HCT116 (cell line): ENCODE measurements at places on chromosomes 16 and 17. TPM values are rescaled to one million over a fixed set of nuclear protein-coding genes. Genes with fewer than 3 reads are reported as not detected.
A peak's percentile ranks its signal among the peaks of the same experiment; 100 is the strongest.

HCRT gene
- total RNA-seq: not detected

CFAP52 gene
- not detected for total RNA-seq

HBA2 gene
- total RNA-seq: 3.0 TPM

GRCh38 chr16:4682084-4682591 is 11.2 kb upstream of the NUDT16L1 start:
- H3K4me1 ChIP-seq: no peaks in the 10 kb centered on the region
- no peaks in the 10 kb centered on the region for H3K27me3 ChIP-seq
- no peak overlapping the region for H3K4me3 ChIP-seq

DNA sequence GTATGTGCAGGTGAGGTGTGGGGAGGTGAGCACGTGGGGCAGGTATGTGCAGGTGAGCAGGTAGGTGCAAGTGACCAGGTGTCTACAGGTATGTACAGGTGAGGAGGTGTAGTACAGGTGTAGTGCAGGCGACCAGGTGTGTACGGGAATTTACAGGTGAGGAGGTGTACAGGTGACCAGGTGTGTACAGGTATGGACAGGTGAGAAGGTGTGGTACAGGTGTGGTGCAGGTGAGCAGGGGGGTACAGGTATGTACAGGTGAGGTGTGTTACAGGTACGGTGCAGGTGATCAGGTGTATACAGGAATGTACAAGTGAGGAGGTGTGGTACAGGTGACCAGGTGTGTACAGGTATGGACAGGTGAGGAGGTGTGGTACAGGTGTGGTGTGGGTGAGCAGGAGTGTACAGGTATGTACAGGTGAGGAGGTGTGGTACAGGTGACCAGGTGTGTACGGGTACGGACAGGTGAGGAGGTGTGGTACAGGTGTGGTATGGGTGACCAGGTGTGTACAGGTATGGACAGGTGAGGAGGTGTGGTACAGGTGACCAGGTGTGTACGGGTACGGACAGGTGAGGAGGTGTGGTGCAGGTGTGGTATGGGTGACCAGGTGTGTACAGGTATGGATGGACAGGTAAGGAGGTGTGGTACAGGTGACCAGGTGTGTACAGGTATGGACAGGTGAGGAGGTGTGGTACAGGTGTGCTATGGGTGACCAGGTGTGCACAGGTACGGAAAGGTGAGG is 12.8 kb upstream of the DBNDD1 start:
- H3K27ac ChIP-seq: no peak overlapping the region
- no peaks in the 10 kb centered on the region for H3K27me3 ChIP-seq
- H3K4me3 ChIP-seq: no peak overlapping the region
- no peaks in the 10 kb centered on the region for H3K4me1 ChIP-seq
- peaks cover 62% of the 10 kb centered on the region for H3K36me3 ChIP-seq
- no peak for DNase-seq

DNA sequence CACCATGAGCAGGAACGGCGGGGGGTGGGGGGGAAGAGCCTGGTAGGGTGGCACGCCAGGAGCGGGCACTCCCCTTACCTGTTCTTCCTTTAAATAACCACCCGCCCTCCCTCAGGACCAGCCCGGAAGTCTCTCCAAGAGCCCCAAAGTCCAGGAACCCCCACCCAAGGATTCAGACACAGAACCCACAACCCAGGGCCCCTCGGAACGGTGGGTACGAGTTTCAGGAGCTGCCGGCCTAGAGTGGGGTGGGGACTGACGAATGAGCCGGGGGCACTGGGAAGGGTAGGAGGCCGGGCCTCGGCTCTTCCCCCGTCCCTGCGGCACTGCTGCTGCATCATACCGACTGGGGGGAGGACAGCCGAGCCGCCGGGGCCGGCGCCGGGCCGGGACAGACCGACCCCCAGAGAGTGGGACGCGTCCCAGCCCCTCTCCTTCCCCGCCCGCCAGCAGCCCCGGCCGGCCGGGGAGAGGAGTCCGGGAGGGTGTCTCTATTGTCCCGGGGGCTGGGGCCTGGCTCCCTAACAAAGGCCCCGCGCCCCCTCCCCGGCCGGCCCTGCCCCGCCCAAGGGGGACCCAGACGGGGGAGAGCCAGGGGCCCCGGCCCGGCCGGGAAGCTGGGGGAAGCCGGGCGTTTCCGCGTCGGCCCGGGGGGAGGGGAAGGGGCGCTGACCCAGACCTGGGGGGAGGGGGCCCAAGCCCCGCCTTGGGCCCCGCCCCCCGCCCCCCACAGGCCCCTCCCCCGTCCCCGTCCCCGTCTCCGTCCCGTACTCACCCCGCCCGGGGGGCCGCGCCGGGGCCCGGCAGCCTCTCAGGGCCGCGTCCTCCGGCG is 747 bp downstream of the ATXN7L3 start:
- H3K36me3 ChIP-seq: peaks cover 28% of the 10 kb centered on the region
- H3K27me3 ChIP-seq: no peaks in the 10 kb centered on the region
- H3K27ac ChIP-seq: peak overlapping the region; percentile 98
- peaks cover 35% of the 10 kb centered on the region for H3K4me1 ChIP-seq
- DNase-seq: no peak
- H3K4me3 ChIP-seq: peak overlapping the region; percentile 81

GRCh38 chr17:9256751-9257629 is 235.7 kb downstream of the NTN1 start:
- H3K4me3 ChIP-seq: no peak overlapping the region
- H3K36me3 ChIP-seq: no peaks in the 10 kb centered on the region
- H3K4me1 ChIP-seq: no peaks in the 10 kb centered on the region
- H3K27ac ChIP-seq: no peak overlapping the region
- no peaks in the 10 kb centered on the region for H3K27me3 ChIP-seq

DNA sequence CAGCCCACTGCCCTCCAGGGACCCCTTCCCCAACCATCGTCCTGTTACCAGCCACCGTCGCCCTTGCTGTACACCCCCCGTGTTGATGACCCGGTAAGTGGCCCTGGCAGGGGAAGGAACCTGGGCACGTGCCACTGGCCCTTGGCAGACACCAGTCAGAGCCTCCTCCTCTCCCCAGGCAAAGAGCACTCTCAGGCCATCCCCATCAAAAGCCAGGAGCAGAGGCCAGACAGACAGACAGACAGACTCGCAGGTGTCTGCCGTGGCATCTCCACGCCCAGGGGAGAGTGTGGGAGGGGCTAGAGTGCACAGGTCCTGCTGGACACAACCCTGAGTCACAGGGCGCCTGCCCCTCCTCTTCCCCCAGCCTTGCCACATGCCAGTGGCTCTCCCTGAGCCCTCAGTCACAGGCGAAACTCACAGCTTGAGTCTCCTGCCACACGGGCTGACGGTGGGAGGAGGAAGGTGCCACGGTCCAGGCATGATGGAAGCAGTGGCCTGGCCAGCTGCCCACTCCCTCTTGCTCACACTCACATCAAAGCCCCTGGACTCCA is 7.8 kb downstream of the CLCN7 start:
- H3K27ac ChIP-seq: no peak overlapping the region
- H3K36me3 ChIP-seq: no peaks in the 10 kb centered on the region
- no peak overlapping the region for H3K4me3 ChIP-seq
- no peaks in the 10 kb centered on the region for H3K27me3 ChIP-seq
- no peak for DNase-seq

DNA sequence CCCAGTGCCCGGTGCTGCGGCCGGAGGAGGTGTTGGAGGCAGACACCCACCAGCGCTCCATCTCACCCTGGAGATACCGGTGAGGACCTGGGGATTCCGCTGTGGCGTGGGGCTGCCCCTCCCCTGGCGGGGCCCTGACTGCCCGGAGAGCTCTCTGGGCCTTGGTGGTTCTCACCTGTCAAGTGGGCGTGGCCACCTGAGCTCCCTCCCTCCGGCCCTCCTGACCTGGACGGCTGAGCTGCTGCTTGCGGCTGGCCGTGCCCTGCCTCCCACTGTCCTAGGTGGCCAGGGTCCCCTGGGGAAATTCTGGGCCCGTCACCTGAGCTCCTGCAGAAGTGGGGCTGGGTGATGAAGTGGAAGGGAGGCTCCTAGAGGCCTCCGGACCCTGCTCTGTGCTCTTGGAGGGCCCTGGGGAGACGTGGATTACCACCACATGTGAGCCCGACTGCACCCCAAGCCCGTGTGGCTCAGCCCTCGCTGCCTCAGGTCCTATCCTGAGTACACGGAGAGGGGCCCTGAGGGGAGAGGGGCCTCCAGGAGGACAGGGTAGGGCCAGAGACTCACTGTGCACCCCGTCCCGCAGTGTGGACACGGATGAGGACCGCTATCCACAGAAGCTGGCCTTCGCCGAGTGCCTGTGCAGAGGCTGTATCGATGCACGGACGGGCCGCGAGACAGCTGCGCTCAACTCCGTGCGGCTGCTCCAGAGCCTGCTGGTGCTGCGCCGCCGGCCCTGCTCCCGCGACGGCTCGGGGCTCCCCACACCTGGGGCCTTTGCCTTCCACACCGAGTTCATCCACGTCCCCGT is 1.1 kb downstream of the IL17C start:
- H3K27ac ChIP-seq: no peak overlapping the region; the same call in 1 of the 2 replicates
- H3K27me3 ChIP-seq: no peaks in the 10 kb centered on the region
- DNase-seq: no peak
- no peak overlapping the region for H3K4me3 ChIP-seq
- H3K4me1 ChIP-seq: peaks cover 44% of the 10 kb centered on the region
- no peaks in the 10 kb centered on the region for H3K36me3 ChIP-seq
